ENCODE measurements at places on chromosomes 4 and X.

DNA sequence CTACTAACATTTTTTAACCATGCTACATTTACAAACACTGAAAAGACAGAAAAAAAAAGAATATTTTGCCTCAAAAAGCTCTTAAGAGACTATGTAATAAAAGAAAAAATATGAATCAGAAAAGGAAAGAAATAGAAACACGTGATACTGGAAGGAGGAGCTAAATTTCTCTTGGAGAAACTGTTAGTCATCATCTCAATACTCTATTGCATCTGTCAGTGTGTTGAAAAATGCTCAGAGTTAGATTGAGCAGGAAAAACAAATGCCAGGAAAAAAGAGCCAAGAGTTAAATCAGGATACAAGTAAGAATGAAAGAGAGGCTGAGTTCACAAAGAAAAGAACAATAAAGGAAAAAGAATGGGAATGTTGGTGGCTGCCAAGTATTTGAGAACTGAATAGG, 2.6 kb downstream of the RAB28 start:
- no peak for DNase-seq

DNA sequence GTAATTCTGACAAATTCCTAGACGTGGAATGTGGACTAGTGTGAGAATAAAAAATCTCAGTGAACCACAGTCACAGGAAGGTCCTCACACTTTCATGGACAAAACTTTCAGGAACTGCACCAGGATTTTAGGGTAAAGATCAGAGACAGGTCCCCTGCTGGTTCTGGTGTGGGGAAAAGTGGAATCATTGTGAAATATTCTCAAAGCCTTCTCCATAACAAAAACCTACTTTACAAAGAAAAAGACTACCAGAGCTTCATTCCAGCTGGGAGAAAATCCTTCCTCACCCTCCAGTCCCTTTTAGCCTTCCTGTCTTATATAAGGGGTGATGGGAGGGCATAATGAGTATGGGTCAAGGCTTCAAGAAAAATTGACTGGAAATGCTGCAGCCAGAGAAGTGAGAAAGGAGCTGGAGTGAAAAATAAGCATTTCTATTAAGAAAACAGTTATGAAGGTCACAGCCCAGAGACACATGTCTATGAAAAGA, 325.8 kb downstream of the ARAP2 start:
- no peak for DNase-seq

- DNase-seq = no peak
Observed at GRCh38 chr4:148522995-148523394, 80.8 kb upstream of the NR3C2 start.

DNA sequence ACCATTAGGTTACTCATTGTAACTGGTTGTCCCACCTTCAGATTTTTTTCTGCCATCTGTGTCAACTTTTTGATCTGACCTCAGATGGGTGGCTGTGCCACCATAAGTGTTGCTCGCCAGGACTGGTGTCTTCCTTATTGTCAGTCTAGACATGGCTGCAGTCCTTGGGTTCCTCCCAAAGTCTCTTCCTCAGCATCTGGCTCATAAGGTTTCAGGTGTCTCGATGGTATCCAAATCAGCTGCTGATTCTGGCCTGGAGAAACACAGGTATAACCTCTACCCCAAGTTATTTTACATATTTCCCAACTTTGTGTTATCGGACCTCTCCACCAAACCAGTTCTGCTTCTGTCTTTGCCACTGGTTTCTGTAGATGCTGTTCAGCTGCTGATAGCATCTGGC, 158.5 kb downstream of the ZNF518B start:
- no peak for DNase-seq

GRCh38 chr4:139777757-139778156, 112.1 kb downstream of the MGST2 start:
- DNase-seq = no peak

DNA sequence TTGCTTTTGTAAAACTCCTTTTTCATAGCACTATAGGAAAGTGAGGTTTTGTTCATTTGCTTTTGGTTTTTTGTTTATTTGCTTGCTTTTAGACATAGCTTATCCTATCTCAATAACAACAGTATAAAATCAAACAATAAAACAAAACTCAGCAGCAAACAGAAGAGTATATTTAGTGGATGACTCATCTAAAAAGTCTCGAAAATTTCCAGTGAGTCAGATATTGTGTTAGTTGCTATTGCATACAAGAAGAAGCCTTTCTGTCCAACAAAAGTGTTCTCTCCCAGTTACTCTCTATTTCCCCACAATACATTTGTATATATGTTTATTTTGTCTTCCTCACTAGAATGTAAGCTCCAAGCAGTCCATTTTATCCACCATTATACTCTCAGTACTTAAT, 36.0 kb upstream of the NPNT start:
- no peak for DNase-seq

DNA sequence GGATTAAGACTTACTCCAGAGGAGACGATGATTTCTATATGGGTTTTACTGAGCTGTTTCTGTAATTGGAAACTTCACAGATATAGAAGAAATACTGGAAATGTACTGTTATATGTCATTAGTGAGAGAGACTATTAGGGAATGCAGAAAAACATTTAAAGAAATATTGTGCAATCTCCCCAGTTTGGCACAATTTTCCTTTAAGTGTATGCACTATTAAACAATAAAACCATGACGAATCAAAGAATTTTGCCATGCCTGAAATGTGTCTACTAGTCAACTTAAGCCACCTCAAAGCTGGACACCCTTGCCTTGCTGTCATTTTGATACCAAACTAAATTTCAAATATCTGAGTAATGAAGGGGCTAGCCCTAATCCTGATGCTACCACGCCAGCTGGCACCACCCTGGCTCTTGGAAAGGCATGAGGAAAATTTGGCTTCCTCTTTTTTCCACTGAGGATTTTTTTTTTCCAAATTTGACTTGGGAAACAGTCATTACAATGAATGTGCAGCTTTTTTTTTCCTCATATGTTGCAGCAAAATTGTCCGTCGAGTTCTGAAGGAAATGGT, 36.1 kb downstream of the MTTP start:
- DNase-seq = no peak

GRCh38 chr4:80036949-80037685, 35.9 kb downstream of the ANTXR2 start:
- no peak for DNase-seq

Measured in activated CD4-positive, alpha-beta T cell treated with anti-CD3 and anti-CD28 coated beads, Interleukin-2, Interleukin-4, amounts not matched to agents 100 ng/mL and 50 ng/mL, durations not matched to agents 16 hours and 8 hours (primary cell).